ENCODE measurements at places on chromosomes 1 and 21.

- no peak for DNase-seq
These were observed 141.1 kb upstream of the RUNX1 start for GRCh38 chr21:35190201-35190701.

- DNase-seq = no peak
These were observed 200.6 kb downstream of the PATJ start for GRCh38 chr1:61942856-61943255.

DNA sequence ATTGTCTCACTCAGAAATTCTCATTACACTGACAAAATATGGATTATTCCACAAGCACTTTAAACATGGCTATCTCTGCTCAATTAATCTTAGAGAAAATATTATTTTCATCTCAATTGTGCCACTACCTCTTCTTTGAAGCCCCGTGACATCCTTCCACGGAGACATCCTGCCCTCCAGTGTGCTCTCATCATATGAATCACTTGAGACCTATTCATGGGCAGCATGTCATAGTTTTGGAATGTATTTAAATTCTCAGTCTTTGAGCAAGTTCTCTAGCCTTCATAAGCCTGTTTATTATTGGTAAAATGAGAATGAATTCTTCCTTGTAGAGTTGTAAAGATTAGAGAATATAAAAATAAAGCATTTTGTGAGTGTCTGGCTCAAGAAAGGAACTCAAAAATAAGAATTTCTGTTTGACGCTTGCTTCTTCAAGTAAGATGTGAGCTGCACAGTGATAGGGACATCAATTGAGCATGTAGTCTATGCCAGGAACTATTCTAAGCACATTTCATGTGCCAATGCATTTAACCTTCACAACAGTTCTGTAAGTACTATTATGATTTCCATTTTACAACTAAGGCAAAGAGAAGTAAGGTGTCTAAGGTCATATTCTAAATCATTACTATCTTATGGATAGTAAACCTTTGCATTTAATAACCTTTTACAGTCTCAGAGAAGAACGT lies 557.4 kb upstream of the ZRANB2 start:
- DNase-seq = no peak

GRCh38 chr1:147820761-147821297 lies 60.4 kb upstream of the GJA5 start:
- no peak for DNase-seq

DNA sequence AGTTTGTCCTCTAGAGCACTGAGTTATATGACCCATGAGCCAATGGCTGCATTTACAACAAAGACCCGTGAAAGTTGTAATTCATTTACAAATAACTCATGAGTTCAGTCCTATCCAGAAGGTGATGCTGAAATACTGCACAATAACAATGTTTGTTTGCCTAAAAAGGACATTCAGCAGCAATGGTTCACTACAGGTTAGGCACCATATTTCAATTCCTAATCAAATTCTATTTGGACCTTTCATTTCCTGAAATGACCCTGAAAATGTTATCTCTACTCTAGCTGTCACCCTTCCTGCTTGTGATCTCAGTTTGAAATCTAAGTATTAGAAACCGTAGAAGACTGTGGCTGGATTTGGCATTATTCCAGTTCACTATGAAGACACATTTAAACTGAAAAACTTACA lies 191.2 kb upstream of the SAMSN1 start:
- no peak for DNase-seq

GRCh38 chr1:53430261-53430660 lies 28.9 kb upstream of the DMRTB1 start:
- DNase-seq = no peak

- no peak for DNase-seq
These were observed 45.5 kb upstream of the KANK4 start for GRCh38 chr1:62364721-62365120.

GRCh38 chr1:30525971-30526651 lies 197.3 kb downstream of the MATN1 start:
- DNase-seq = peak; percentile 52

GRCh38 chr1:213685992-213686582 lies 301.7 kb upstream of the PROX1 start:
- no peak for DNase-seq

DNA sequence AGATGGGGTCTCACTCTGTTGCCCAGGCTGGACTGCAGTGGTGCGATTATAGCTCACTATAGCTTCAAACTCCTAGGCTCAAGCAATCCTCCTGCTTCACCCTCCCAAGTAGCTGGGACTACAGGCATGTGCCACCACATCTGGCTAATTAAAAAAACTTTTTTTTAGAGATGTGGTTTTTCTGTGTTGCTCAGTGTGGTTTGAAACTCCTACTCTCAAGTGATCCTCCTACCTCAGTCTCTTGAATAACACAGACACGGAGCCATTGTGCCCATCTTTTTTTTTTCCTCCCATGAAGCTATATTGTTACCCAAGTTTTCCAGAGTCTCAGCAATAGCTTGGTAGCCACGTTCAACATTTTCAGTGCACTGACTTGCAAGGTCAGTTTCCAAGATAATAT lies 2.7 kb downstream of the GIPC2 start:
- DNase-seq = no peak

DNA sequence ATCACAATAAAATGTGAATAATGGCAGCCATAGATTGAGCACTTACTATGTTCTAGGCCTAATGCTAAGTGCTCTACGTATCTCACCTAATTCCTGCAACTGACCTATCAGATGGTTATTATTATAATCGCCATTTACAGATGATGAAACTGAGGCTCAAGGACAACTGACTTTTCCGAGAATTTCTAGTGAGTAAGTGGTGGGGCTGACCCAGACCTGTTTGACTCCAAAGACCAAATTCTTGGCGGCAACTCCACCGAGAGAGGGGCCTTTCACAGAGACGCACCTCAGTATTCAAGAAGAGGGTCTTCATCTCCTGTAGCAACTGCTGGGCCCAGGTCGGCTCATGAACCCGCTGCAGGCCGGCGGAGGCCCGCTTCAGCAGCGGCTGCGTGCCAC lies 573 bp downstream of the TMEM234 start:
- DNase-seq = no peak

GRCh38 chr1:153422450-153423068 lies 6.2 kb downstream of the S100A7A start:
- DNase-seq = peak; percentile 94

- DNase-seq = peak; percentile 27
These were observed 39.0 kb upstream of the DIPK1A start for GRCh38 chr1:93000291-93000690.

- DNase-seq = no peak
These were observed 30.4 kb upstream of the LAPTM5 start for GRCh38 chr1:30787856-30788495.

GRCh38 chr1:111943846-111944749 lies 45.4 kb downstream of the KCND3 start:
- no peak for DNase-seq

DNA sequence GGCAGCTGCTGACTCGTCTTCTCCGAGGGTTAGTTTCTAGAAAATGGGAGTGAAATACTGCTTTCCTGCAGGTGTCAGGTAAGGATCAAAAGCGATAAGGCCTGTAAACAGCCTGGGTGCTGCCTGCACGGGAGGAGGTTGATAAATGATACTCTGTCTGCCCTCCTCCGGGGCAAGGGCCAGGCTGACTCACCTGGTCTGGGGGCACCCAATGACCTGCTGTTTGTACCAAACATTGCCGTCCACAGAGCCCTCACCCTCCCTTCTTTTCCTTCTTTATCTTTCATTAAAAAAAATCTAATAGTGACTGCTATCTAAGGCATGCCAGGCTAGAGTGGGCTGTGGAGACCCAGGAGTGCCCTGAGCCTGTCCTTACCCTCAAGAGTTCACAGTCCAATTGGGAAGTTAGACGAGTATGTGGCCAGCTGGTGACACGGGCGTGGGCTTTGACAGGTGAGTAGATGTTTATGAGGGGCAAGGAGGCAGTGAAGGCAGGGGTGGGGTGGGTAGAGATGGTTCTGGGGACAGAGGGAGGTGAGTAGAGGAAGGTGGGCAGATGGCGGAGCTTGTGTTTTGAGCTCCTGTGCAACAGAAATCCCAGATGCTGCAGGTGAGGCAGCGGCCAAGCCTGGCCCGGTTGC lies 16.2 kb downstream of the EDN2 start:
- DNase-seq = no peak

DNA sequence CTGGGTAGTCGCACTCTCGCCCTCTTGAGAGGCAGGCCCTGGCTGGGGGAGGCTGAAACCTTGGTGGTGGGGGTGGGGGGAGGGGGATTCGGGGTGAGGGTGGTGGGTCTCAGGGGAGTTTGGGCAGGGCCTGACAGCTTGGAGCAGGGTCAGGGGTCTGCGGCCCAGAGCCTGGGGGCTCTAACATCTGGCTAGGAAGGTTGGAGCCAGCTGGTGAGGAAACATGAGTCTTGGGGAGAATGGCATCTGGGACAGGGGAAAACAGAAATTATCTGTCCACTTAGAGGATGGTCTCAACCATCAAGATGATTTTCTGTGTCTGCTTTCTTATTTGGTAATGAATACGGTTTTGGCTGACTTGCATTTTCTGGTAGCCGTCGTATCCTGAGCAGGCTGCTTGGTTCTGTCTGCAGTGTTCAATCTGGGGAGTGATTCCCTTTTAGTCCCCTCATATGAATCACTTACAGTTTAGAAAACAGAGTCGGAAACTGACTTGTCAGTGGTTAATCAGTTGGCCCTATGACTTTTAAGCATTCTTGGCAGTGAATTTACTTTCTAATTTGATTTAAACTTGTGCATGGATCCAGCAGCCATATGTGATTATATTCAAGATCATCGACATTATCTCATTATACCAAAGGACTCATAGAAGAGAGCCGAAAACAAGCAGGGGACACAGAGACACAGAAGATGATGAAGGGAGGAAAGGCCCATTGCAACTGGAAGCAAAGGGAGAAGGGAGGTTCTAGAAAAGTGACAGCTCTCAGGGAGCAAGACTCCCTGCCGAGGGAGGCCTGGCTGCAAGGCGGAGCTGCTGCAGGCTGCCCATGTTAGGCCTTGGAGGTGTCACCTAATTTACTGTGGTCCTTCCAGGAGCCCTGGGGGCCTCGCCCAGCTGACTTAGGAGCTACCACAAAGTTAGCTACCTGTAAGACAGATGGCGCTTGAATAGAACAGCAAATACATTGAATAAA lies 237.6 kb downstream of the SDCCAG8 start:
- no peak for DNase-seq

DNA sequence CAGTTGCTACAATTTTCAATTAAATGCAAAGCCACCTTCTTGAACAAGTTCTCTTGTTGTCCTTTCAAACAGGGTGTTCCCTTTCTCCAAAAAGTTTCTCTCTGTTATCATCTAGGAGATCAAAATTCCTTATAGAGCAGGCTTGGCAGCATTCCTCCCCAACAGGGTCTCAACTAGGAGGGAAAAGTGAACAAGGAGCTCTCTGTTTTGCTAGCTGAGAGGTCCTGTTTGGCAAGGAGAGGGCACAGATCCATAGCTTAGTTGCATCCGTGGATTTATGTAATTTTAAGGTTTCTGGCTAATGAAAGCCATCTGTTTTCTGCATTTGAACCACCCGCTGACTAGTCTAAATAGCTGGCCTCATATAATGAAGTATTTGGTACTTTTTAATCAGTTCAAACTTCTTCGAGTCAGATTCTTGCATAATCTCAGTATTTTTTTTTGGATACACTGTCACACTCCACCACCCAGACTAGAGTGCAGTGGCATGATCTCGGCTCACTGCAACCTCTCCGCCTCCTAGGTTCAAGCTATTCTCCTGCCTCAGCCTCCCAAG lies 54.0 kb downstream of the APP start:
- no peak for DNase-seq

GRCh38 chr1:89945852-89946476 lies 48.9 kb upstream of the ZNF326 start:
- no peak for DNase-seq

- DNase-seq = no peak
These were observed 24.3 kb upstream of the BTG2 start for GRCh38 chr1:203281033-203281432.

- no peak for DNase-seq
These were observed 60.9 kb downstream of the TBX19 start for GRCh38 chr1:168341483-168341975.

GRCh38 chr21:35254006-35254764 lies 205.1 kb upstream of the RUNX1 start:
- no peak for DNase-seq

GRCh38 chr1:155776414-155776813 lies 80.6 kb downstream of the GON4L start:
- DNase-seq = no peak

- DNase-seq = no peak
These were observed 118.8 kb downstream of the PTBP2 start for GRCh38 chr1:96840396-96840795.

GRCh38 chr21:41610042-41610839 lies 102.3 kb upstream of the TMPRSS2 start:
- DNase-seq = peak; percentile 74

Measured in nephron progenitor cell (in vitro differentiated cells).